Foreskin keratinocyte (primary cell): ENCODE measurements at places on chromosomes 16 and 17.

GRCh38 chr17:33266611-33267010 lies 26.5 kb downstream of the ASIC2 start:
- no peak for DNase-seq

DNA sequence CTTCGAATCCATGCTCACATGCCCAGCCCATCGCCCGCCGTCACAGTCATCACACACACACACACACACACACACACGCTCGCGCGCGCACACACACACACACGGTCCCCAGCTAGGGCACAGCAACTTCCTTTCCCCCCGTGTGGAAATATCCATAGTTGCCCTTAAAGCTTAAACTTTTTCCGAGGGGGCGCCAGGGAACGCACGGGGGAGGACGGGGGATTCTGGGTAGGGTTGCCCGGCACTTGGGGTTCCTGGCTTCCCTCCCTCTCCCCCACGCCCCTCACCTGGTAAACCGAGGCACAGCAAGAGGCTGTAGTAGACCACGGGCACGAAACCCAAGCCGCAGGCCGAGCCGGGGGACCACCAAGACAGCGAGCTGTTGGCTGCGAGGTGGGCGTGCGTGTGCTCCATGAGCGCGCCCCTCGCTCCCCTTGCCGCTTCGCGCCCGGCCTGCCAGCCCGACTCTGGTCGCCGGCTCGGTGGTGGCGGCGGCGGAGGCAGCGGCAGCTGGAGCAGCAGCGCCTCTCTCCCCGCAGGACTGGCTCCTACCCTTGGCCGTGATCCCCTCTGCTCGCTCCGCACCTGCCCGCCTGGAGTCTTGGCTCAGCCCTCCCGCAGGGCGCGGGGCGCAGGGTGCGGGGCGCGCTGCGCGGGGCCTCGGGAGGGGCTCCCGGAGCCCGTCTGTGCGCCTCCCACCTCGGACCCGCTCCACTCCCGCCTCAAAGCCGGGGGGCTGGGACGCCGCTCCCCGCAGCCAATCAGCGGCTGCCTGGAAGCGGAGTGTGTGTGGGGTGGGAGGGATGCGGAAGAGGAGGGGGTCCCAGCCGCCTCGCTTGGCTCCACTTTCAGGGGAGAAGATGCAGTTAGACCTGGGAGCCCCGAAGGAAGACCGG lies at the start of gene GPR139:
GPR139 (minus strand) TSS at position 688 of the 896 bp plus-strand sequence; CDS start at position 414, 274 bp downstream.
- DNase-seq = no peak

- peak; percentile 60 for DNase-seq
These were observed 29.7 kb downstream of the FAM222B start for GRCh38 chr17:28812748-28813377.

GRCh38 chr16:85522308-85522841 lies 90.7 kb upstream of the GSE1 start:
- no peak for DNase-seq

DNA sequence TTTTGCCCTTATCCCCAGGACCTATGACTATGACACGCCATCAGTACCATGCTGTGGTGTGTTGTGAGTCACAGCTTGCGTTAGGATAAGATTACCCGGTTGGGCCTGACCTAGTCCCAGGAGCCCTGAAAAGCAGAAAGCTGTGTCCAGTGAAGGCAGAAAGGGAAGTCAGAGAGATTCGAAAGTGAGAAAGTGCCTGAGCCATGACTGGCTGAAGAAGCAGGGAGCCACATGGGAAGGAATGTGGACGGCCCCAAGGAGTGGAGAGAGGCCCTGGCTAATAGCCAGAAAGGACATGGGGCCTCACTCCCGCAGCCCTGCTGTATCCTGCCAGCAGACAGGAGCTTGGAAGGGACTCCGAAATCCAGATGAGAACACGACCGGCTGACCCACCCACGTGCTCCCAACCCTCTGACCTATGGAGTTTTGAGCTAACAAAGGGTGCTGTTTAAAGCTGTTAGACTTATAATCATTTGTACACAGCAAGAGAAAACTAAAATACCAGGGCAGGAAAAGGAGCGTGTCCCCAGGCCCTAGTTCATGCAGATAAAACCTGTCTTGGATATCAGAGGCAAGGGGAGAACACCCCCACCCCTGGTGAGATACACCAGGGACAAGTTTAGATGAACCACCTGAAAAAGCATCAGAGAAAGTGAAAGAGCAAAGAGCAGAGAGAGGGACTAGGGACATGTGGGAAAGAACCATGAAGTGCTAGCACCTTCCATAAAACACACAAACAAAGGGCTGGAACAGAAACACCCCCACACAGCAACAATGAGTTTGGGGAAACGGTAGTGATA lies 115.3 kb downstream of the SLC39A11 start:
- DNase-seq = peak; percentile 42

DNA sequence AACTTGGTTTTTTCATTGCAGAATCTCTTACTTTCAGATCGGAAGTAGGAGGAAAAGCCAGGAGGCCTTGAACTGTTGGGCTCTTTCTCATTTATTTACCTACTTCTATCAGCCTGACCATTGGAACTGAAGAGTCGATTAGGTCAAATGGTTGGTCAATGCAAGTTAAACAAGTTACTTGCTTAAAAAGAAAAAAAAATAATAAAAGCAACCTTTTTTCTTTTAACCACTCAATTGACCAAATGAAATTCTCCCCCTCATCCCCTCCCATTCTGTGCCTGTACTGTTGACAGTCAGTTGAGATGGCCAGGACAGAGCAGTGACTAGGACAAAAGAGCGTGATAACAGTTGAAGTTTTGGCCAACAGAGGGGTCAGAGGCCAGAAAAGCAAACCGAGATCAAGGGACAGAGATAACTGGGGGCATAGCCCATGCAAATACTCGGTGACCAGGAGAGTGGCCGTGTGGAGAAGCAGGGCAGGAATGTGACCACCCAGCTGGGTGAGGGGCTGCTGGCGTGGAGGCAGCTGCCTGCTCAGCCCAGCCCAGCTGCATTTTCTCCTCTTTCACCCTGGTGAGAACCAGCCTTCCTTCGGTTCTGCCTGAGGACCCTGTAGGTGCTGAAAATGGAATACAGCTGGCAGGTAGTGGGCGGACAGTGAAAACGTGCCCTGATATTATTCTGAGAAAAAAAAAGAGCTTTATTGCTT lies 72.2 kb downstream of the HS3ST3B1 start:
- DNase-seq = no peak

- DNase-seq = no peak
These were observed 2.9 kb downstream of the BECN1 start for GRCh38 chr17:42821176-42821575.

DNA sequence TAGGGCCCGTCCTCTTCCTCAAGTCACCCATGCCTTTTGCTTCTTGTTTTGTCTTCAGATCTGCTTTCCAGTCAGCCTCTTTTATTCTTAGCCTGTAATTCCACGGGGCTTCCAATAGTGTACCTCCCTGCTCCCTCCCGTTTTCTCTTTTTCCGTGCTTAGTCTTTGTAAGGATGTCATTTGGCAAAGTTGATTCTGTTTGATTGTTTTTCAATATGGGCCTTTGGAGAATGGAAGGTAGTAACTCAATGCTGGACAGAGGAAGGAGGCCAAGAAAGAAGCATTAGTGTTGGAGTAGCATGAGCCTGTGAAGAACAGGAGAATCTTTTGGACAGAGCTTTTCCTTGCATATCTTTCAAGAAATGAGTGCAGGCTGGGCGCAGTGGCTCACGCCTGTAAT lies 6.5 kb downstream of the WWP2 start:
- DNase-seq = no peak

- DNase-seq = no peak
These were observed 108.9 kb upstream of the CIBAR2 start for GRCh38 chr16:85220964-85221731.

GRCh38 chr16:10782628-10783027 lies 36.0 kb downstream of the TVP23A start:
- peak; percentile 3 for DNase-seq

DNA sequence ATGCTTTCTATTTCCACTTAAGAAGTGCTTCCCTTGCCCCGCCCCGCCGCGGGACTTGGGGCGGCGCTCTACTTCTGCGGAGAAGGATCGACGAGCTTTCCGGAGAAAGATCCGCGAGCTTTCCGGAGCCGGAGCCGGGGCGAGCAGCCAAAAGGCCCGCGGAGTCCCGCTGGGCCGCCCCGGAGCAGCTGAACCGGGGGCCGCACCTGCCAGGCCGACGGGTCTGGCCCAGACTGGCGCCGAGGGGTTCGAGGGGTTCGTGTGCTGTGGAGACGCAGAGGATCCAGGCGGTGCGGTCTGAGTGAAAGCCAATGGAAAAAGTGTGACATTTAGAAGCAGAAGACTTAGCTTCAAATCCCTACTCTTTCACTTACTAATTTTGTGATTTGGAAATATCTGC lies 50.8 kb downstream of the TBC1D26 start:
- no peak for DNase-seq

DNA sequence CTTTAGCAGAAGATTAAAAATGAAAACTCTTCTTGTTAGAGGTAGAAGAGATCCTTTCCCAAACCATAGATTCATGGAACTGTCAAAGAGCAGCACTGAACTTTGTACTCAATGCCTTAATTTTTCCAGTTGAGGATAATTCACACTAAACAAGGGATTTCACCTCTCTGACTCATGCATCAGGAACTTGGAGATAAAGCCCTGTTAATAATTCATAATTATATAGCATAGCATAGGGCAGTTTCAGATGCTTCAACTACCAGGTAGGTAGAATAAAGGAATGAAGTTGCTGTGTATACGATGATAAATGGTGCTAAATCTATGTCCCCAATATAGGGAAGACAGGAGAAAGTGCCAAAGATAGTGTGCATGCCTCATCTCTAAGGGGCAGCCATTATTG lies 450.4 kb downstream of the MAF start:
- DNase-seq = no peak

GRCh38 chr17:57455063-57455914 lies 199.0 kb downstream of the MSI2 start:
- no peak for DNase-seq

DNA sequence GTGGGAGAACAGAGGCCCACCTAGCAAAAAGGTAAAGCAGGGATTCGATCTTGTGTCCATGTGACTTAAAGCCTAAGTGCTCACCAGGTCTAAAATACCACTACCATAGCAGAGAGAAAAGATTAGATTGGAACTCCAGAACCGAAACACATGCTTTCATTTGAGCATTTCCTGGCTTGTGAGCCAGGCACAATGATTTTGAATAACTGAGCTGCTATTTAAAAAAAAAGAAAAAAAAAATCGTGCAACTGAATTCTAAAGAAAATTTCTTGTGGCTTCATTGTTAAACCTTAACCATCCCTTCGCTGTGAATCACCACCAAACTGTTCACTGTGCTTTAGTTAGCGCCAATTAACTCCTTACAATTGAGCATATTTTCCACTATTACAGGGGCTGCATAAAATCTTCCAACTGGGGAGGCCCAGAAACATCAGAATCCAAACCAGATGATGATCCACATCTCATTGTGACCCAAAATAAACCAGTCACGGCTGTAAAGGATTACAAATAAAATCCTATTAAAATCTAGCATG lies 366.4 kb upstream of the ERCC4 start:
- DNase-seq = no peak

DNA sequence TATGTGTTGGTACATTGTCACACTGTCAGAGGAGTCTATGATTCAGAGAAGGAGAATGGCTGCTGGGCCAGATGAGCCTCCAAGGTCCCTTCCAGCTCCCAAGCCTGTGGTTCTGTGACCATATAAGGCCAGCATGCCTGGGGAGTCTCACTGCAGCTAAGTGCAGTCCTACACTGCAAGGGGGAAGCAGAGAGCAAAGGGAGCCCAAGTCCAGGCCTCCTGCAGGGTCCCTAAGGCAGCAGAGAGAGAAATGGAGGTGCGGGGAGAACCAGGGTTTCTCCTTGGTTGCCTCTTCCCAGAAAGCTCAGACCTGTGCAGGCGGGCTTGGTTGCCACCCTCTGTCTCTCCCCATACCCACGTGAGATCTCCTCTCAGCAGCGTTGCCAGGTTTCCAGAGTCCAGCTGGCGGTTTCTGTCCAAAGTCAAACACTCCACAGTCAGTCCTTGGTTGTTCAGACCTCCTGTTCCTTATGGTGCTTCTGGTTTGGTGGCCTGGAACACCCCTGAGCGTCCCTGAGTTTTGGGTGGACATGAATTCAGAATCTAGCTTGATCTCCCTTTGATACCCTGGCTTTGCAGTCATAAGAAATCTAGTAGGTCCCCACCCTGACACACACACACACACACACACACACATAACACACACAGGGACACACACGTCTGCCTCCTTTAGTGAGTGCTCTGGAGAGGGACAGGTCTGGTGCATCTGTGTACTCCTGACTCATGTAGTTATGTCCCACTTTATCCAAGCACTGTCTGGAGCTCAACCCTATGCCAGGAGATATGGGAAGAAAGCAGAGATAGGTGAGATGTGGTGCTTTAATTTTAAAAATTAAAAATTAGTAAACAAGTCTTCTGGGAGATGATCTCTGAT lies 78.8 kb downstream of the GNAO1 start:
- no peak for DNase-seq

DNA sequence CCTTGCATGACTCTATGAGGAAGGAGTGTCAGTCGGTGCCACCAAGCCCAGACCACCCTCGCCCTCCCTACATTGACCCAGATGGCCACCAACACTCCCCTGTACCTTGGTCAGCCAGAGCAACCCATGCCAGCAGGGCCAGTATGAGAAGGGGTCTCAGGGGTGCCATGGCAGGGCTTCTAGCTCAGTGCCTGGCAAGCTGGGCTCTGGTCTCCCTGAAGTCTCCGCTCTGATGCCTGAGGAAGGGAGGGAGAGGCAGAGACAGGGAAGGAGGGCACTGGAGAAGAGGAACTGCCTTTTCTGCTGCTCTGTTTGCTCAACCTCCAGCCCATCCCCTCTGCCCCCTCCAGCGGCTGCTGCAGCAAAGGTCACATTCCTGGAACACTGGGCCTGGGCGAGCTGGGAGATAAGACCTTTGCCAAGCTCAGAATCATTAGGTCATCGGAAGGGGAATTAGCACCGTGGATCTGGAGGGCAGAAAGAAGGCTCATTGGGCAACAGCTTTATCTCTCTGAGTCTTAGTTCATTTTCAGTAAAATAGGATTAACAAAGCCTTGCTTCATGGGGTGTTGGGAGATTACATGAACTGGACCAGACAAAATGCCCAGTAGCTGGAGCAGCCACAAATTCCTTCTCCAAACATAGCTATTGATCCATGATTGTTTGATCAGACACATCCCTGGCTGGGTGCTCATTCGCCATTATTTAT lies at the start of gene VTN:
VTN (minus strand) TSS at position 273 of the 709 bp plus-strand sequence; CDS start at position 169, 104 bp downstream.
- no peak for DNase-seq

- DNase-seq = peak; percentile 45
These were observed 290.7 kb upstream of the ASIC2 start for GRCh38 chr17:33583518-33584417.

- DNase-seq = peak; percentile 29
These were observed 5.4 kb downstream of the THRA start for GRCh38 chr17:40068129-40068581.

GRCh38 chr17:81412490-81413093 lies 17.3 kb downstream of the BAHCC1 start:
- peak; percentile 59 for DNase-seq

DNA sequence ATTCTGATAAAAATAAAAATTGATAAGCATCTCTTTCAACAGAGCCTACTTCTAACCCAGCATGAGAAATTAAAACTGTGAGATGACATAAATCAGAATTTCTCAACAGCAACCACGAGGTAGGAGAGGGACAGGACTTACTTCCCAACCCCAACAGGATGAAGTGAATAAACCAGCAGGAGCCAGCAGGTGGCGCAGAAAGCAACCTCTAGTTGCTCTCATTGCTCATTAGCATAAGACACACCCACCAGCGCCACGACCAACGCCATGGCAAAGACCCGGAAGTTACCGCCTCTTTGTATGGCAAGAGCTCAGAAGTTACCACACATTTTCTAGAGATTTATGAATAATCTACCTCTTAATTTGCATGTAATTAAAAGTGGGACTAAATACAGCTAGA lies 189.4 kb upstream of the CDH8 start:
- DNase-seq = peak; percentile 69

GRCh38 chr16:49623501-49624266 lies 232.2 kb downstream of the ZNF423 start:
- DNase-seq = no peak

- no peak for DNase-seq
These were observed 539 bp downstream of the IFT20 start for GRCh38 chr17:28334666-28335200.
